ENCODE measurements at places on chromosomes 6 and 20.

DNA sequence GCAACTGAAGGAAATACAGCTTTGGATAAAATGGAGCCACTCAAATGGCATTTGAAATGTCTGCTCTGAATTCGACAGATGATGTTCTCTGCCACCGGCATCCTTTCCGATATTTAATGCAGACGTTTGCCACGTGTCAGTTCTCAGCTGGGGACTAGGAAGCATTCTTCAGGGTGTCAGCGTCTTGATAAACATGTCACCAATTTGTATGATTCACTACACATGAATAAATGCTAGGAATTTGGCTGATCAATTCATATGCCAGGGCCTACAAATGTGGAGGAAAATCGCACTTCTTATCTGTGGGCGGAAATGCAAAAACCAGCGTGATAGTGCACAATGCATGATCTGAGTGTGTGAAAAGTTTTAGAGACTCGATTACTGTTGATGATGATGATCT is 169.5 kb downstream of the SLC24A3 start:
- DNase-seq, result no peak

GRCh38 chr6:26158581-26159356 is 71.5 kb downstream of the HFE start:
- peak; percentile 58 for DNase-seq

DNA sequence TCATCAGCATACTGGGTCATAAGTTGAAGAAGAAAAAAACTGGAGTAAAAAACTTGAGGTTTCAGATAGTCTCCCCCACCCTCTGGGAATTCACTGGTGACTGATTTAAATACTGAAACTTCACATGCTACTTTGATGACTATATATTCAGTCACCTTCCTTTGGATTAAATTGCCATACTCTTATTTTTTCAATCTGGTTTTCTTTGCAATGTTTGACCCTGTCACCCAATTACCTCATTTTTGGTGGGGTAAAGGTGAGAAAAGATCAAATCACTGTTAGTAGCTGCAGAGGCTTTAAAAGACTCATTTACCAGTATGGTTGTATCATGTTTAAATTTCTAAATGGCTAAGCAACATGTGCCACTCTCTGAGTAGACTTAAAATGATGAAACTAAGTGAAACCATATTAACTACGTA is 862.7 kb upstream of the FLRT3 start:
- DNase-seq, result no peak

DNA sequence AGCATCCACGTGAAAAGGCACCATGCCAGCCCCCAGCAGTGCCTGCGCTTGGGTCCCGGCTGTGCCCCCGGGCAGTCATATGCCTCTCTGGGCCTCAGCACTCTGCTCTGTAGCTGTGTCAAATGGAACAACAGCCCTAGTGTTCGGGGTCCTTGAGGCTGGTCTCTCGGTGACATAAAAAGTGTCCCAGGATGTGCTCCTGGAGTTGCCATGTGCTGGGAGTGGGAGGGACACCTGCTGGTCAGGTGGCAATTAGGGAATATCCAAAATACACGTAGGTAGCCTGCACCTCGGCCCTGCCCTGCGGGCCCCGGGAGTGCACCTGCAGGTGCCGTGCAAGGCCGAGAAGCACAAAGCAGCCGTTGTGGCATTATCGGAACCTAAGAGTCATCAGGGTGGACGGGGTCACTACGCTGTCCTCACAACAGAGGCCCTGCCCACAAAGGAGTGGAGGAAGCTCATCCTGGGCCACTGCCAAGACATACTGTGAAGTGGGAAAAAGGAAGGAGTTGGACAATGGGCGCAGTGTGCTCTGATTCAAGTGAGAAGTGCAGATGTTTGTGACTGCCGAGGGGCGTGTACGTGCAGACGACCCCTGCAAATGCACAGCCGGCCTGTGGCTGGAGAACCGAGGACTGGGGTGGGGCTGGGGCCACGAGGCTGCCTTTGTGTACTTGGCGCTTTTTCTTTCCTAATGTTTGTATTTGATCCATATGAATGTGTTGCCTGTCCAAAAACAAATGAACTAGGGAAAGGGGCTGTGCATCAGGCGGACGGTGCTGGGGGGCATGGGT is 24.6 kb downstream of the SLCO4A1 start:
- no peak for DNase-seq

GRCh38 chr20:60403105-60403741 is 445.0 kb downstream of the CDH26 start:
- no peak for DNase-seq

DNA sequence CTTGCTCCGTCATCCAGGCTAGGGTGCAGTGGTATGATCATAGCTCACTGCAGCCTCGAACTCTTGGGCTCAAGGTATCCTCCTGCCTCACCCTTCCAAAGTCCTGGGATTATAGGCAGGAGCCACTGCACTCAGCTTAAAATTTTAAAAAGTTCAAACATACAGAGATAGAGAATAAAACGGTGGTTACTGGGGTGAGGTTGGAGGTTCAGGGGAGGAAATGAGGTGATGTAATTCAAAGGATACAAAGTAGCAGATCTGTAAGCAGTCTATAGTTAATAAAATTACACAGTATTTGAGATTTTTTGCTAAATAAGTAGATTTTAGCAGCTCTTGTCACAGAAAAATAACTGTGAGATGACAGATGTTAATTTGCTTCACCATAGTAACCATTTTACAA is 7.5 kb upstream of the AFG1L start:
- no peak for DNase-seq

DNA sequence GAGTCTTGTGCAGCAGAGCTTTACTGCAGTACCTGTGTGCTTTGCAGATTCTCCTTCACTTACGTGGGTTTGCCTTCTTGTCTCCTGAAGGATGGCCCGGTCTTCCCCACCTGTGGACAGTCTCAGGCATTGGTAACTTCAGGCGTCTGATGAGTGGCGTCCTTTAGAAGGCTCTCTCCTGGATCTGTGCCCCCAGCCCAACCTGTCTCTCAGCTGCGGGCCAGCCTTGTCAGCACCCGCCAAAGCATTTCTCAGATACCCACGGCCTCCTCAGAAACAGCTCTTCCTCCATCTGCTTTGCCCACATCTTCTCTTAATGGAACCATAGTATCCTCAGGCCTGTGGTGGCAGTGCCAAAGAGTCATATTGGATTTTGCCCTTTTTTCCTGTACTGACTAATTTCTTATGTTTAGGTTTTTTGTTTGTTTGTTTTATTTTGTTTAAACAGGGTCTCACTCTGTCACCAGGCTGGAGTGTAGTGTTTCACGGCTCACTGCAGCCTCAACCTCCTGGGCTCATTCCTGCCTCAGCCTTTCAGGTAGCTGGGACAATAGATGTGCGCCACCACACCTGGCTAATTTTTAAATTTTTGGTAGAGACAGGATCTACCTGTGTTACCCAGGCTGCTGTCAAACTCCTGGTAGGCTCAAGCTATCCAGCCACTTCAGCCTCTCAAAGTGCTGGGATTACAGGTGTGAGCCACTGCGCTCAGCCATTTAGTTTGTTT is 96.6 kb downstream of the ARID1B start:
- DNase-seq, result no peak

GRCh38 chr6:52543262-52543661 is 33.6 kb downstream of the TRAM2 start:
- DNase-seq, result no peak

- no peak for DNase-seq
These were observed 19.7 kb upstream of the TM9SF4 start for GRCh38 chr20:32089637-32090362.

DNA sequence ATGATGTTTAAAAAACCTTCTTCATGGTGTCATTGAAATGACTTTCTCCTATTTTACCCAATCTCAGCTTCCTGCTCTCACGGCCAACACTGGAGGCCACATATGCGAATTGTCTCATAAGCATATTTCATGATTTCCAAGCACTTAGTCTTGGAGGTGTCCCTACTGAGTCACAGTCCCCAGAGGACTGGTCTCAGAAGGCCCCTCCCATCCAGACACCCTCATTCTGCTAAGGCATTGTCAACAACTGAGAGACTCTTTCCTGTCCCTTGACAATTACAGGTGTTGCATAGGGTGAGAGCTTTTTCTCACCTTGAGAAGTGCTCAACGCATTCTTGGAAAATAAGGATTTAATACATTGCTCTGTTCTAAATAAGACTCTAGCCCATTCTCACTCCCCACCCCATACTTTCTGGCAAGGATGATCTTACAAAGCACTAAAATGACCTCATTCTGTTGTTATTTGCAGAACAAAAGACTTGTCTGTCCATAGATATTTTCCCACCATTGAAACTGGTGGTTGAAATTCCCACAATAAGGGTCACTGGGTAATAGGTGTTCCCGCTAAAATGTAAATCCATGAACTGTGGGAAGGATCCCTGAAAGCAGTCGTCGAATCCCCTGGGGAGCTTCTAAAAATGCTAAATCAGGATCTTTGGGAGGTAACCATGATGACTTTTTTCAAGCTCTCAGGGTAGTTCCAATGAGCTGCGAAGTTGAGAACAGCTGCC is 32.3 kb upstream of the SLC22A23 start:
- no peak for DNase-seq

GRCh38 chr6:158629367-158630221 is 14.9 kb downstream of the DYNLT1 start:
- no peak for DNase-seq

DNA sequence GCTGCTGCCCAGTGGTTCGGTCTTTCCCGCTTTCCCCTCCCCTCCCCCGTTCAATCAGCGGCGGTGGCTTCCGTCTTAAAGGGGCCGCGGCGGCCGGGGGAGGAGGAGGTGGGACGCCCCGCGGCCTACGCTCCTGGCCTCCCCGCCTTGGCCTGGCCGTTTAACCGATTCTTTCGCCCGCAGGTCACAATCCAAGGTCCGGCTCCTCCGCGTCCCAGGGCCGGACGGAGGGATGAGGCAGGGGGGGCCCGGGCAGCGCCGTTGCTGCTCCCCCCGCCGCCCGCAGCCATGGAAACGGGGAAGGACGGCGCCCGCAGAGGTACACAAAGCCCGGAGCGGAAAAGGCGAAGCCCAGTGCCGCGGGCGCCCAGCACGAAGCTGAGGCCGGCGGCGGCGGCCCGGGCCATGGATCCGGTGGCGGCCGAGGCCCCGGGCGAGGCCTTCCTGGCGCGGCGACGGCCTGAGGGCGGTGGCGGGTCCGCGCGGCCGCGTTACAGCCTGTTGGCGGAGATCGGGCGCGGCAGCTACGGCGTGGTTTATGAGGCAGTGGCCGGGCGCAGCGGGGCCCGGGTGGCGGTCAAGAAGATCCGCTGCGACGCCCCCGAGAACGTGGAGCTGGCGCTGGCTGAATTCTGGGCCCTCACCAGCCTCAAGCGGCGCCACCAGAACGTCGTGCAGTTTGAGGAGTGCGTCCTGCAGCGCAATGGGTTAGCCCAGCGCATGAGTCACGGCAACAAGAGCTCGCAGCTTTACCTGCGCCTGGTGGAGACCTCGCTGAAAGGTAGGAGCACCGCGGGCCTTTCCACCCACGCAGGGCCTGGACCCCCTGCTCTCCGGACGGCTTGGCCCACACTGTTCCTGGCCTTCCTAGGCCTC is 1.2 kb downstream of the STK35 start:
- peak; percentile 86 for DNase-seq

DNA sequence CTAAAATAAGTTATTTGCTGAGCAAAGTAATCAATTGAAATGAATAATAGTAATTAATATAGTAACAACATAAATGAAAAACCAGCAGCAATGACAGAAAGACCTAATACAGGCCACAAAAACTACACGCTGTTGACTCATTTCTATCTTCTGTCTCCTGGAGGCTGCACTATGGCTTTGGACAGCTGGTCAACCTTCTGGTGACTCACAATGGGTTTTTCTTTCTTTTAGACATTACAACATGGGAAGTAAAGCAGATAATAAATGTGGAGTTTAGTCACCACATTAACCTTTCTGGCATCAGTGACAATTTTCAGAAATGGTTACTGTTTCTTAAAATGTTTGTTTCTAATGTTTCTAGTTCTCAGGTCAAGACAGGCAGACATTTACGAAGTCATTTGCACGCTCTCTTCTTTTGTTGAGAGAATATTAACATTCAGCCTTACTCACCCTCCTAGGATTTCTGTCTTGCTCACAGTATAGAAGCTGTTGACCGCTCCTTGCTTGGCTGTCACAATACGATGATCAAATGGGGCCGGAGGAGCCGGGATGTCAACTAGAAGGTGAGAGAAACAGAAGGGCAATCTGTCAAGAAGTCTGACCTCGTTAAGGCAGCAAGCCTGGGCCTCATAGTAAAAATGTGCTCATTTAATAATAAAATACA is 62.2 kb downstream of the MYLK4 start:
- DNase-seq, result no peak

- DNase-seq, result no peak
These were observed 12.3 kb downstream of the CST5 start for GRCh38 chr20:23867152-23867776.

DNA sequence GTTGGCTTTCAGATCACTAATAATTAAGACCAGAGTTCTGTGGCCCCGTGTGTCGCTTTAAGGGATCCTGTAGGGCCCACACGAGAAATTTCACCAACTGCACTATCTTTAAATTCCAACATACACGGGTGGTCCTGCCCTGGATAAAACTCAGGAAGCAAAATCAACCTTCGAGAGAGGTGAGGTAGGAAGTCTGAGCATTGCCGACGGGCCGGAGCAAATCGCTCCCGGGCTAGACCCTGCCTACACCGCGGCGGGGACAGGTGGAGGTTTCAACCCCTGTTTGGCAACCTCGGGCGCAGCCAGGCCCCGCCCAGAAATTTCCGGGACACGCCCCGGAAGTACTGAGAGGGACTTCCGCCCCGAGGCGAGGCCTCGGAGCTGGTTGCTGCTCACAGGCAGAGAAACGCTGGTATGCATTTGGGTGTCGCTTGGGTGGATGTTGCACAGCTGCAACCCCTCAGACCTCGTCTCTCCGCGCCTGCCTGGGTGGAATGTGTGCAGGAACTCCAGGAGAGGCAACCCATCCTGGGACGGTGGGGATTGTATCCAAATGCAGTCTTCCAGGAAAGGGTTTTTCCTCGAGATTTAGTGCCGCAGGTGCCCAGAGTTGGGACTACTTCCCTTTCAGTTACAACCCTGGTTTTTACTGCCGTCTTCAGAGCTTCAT is 19.9 kb downstream of the ZKSCAN8 start:
- DNase-seq, result peak; percentile 83

DNA sequence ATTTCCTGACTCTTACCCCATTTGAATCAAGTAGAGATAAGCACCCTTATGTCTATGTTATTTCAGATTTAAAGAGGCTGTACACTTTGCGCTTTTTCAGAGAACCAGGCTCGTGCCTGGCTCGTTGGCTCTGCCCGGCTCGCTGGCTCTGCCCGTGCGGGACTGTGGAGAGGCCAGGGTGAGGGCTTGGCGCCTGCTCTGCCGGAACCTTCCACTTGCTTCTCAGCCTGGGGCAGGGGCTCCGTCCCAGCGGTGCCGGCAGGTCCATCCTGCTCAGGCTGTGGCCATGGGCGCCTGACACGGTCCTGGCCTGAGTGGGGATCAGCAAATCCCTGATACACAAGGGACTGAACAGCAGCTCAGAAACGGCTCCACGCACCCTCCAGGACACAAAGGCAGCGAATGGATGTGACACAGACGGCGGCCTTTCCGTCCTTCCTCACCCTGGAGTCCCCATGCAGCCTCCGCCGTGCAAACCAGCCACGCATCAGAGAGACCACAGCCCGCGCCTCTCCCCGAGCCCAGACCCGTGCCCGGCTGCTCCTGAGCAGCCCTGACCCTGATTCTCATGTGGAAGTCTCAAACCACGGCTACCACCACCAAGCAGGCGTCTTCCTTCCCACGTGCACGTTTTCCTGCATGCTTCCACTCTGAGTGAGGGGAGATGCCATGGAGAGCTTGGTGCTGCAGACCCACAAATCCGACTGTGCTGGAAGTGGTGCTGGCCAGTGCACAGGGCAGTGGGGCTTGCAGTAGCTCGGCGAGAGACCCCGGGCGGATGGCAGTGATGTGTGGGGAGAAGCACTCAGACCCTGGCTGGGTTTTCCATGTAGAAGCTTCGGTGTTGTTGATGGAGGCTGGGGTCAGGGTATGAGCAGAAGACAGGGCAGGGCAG is 233.9 kb downstream of the ERMARD start:
- DNase-seq, result no peak

GRCh38 chr6:13550656-13551055 is 23.7 kb upstream of the SIRT5 start:
- DNase-seq, result no peak
